Stimulated activated CD8-positive, alpha-beta memory T cell treated with anti-CD3 and anti-CD28 coated beads, Interleukin-2, amount 100 ng/mL, for 1 hour (primary cell): ENCODE measurements at places on chromosomes 6 and 20.

- DNase-seq = no peak
These were observed 159.8 kb upstream of the HCRTR2 start for GRCh38 chr6:55014321-55015088.

- no peak for DNase-seq
These were observed 41.9 kb downstream of the UTRN start for GRCh38 chr6:144327081-144327480.

- DNase-seq = no peak
These were observed 121.5 kb downstream of the PAX1 start for GRCh38 chr20:21826976-21827375.

- DNase-seq = no peak
These were observed 60.2 kb upstream of the KCNQ5 start for GRCh38 chr6:72561629-72562028.
